ENCODE measurements at places on chromosomes 5 and 9. TPM values are rescaled to one million over a fixed set of nuclear protein-coding genes. Genes with fewer than 3 reads are reported as not detected.

Gene RASEF
- 1.2 TPM for total RNA-seq

GRCh38 chr9:20481437-20481836, 140.9 kb downstream of the MLLT3 start:
- DNase-seq: no peak

DNA sequence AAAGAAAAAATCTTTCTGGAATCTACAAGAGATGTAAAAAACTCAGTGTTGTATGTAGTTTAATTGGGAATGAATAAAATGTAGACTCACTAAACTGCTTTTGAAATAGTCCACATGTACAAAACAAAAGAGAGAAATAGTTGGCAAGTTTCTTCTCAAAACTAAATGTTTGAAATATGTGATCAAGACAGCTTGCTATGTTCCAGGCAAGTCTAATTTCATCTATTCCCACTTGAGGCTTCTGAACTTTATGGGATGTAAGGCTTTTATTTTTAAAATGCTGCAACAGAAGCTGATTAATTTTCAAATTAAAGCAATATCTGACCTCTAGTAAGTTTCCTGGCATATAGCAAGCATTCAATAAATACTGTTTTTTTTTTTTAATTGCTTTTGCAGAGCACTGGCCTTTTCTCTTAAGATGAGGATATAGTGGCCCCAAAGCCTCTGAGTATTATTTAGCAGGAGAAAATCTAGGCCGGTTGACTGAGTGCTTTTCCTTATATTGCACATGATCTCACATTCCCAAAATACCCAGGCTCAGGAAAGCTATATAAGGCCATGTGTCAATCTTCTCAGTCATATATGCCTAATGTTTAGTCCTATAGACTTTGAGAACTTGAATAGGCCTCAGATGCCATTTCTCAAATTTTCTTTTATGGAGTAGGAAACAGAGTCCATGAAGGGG, 183.2 kb downstream of the NTRK2 start:
- DNase-seq: no peak

DNA sequence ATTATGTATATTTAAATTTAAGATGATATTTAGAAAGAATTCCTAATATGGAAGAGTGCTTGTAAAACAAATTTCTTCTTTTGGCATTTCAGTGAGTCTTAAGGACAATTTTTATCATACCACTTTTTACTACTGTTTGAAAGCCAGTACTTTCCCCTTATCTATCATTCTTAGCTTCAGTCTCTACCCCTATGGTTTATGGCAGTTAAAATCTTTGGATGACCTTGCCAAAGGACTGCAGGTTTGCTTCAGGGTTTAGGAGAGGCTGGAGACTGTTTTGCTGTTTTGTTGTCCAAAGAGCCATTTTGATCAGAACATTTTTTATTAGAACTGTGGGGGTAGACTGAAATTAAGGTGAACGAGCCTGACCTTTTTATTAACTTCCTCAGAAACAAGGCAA, 30.8 kb downstream of the SLC38A9 start:
- DNase-seq: no peak

DNA sequence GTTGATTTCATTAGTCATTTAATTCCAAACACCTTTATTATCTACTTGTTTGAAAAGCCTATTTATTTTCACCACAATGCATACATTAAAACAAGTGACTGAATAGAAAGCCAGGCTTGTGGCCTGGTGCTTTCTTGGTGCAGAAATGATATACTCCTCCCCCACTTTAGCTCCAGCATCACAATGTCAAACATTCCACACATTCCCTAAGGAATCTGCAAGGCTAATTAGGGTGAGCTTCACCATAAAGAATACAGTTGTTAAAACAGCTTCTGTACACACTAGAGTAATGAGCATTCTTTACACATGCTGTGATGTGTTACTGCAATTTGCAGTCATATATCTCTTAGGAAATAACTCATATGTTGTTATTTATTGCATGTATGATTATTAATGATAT, 705.7 kb downstream of the CETN3 start:
- no peak for DNase-seq

- DNase-seq: no peak
These were observed 49.4 kb downstream of the SMC2 start for GRCh38 chr9:104143550-104143910.

- no peak for DNase-seq
These were observed 47.7 kb downstream of the LIX1 start for GRCh38 chr5:97094579-97095317.

Measured in fibroblast of lung (primary cell).